Cardiac septum (tissue), 1 donor: ENCODE measurements at places on chromosomes 13 and 19. TPM values are rescaled to one million over a fixed set of nuclear protein-coding genes. Genes with fewer than 3 reads are reported as not detected.

DNA sequence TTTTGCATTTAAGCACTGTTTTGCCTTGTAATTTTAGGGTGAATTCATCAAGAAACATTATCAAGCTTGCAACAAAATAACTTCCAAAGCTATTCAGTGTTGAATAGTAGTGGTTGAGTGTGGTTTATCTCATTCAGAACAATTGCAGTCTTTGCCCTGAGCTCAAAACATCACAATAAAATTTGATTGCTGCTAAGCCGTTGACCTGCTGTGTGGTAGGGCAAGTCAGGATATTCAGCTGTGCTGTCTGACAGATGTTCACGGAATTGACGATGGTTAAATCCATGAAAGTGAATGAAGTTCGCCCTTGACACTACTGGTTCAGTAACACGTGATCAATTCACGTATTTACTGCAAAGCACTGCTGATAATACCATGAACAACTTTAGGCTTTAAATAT lies 66.9 kb downstream of the GJA3 start:
- DNase-seq: no peak

DNA sequence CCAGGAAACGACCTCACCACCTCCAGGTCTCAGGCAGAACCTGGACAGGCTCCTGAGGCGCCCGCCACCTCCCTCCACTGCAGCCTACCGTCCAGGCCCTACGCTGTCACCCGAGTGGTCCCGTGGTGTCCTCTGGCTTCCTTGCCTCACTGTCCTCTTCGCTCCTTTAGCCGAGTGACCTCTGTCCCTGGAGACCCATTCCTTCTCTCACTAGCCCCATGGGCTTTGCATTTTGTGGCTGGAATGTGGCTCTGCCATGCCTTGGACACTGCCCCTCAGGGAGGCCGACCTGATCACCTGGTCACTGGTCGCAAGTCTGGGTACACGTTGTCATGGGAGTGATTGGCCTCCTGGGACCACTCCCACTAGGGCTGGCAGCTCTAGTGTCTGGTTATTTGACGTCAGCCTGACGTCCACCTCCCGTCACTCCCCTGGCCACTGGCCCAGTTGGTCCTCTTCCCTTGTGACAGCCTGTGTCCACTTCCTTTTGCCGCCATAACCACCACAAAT lies 17.9 kb downstream of the SLC25A42 start:
- no peak for DNase-seq

GRCh38 chr19:751501-752341 lies 809 bp downstream of the MISP start:
- DNase-seq: no peak

DNA sequence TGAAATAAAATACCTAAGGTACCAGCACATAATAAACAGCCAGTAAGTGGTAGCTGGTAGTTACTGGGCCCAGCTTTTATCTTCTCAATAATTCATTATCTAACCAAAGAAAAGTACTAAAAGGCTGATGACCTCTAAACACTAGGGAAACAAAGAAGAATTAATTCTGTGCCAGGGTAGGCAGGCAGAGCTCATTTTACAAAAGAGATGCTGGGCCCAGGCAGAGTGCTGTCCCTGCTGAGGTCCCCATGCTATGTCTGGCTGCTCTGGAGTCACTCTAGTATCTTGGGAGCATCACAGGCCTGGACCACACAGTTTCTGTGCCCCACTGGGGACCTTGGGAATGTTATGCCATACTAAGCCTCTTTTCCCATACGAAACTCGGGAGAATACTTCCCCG lies 18.2 kb downstream of the ZNF507 start:
- no peak for DNase-seq

KRTDAP gene
- total RNA-seq: not detected

ANGPTL8 gene
- not detected for total RNA-seq

MADCAM1 gene
- total RNA-seq: 0.40 TPM

DAND5 gene
- 11.4 TPM for total RNA-seq

ZFP36 gene
- total RNA-seq: 53.0 TPM
